ENCODE measurements at places on chromosomes 6 and 20.

GRCh38 chr6:25411316-25411950 is 132.3 kb downstream of the CARMIL1 start:
- no peak for DNase-seq

GRCh38 chr6:105932440-105932839 is 153.7 kb upstream of the PRDM1 start:
- no peak for DNase-seq

GRCh38 chr20:18164356-18164755 is 26.7 kb downstream of the KAT14 start:
- no peak for DNase-seq

DNA sequence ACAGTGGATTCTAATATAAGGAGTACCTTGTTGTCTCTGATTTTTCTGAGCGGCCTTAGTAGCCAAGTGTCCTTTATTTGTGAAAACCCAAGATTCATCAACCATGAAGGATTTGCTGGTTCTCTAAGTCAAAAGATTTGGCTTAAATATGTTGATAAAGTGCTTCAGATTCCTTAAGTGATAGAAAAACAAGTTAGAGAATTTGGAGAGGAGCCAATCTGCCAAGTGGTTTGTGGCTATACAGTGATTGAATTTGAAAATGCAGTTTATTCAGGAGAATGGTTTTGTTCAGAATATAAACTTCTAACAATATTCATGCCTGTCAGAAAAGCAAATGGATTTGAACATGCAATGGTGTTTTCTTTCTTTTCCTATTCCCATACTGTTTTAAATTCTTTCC is 54.8 kb downstream of the CAP2 start:
- no peak for DNase-seq

DNA sequence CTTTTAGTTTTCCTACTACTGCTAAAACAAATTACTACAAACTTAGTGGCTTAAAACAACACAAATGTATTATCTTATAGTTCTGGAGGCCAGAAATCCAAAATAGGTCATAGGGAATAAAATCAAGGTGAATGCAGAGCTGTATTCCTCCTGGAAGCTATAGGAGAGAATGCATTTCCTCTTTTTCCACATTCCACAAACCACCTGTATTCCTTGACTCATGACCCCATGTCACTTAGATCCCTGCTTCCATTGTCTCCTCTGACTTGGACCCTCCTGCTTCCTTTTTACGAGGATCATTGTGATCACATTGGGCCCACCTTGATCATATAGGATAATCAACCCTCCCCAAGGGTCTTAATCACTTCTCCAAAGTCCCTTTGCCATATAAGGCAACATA is 200.8 kb downstream of the KCNQ5 start:
- no peak for DNase-seq

- DNase-seq, result no peak
These were observed 6.0 kb downstream of the SCUBE3 start for GRCh38 chr6:35219683-35220326.

GRCh38 chr20:17660667-17661066 is 21.4 kb downstream of the RRBP1 start:
- no peak for DNase-seq

DNA sequence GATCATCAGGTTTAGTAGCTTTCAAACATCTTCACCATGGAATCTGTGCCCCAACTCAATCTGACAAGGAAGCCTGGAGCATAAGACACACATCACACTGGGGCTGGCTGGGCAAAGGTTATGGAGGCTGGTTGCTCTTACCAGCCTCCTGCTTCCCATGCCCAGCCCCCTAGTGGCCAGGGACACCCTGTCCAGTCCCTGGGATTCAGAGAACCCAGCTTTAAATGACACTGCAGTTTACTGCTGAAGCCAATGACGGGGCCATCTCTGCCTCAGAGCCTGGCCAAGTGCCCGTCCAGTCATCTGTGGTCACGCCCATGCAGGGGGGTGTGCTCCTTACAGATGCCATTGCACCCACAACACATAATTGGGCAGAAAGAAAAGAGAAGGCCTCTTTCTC is 272.9 kb downstream of the SMOC2 start:
- no peak for DNase-seq

GRCh38 chr6:170063431-170063830 is 227.4 kb downstream of the DLL1 start:
- no peak for DNase-seq

- DNase-seq, result no peak
These were observed 77.5 kb downstream of the GINS1 start for GRCh38 chr20:25484911-25485511.

- no peak for DNase-seq
These were observed 573 bp upstream of the IFNGR1 start for GRCh38 chr6:137219664-137220252.

GRCh38 chr6:40779409-40779808 is 192.2 kb upstream of the LRFN2 start:
- no peak for DNase-seq

DNA sequence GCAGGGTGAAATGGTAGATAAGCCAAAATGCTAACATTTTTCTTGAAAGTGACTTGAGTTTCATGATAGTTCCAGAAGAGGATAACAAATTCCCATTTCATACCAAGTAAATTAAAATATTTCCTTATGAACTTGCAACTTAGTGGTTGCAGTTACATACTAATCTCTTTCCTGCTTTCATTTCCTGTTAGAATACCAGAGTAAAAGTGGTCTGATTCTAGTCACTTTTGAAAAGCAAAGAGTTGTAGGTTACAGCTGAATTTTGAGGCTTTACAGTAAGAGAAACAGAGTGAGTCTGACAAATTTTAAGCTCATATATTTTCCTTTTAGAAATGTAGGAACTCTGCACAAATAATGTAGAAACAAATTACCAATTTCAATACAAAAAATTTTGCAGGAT is 117.4 kb downstream of the ZFAND3 start:
- DNase-seq, result no peak
